AG08396 (cell line): ENCODE measurements at places on chromosomes 11 and 22.
A peak's percentile ranks its signal among the peaks of the same experiment; 100 is the strongest.

DNA sequence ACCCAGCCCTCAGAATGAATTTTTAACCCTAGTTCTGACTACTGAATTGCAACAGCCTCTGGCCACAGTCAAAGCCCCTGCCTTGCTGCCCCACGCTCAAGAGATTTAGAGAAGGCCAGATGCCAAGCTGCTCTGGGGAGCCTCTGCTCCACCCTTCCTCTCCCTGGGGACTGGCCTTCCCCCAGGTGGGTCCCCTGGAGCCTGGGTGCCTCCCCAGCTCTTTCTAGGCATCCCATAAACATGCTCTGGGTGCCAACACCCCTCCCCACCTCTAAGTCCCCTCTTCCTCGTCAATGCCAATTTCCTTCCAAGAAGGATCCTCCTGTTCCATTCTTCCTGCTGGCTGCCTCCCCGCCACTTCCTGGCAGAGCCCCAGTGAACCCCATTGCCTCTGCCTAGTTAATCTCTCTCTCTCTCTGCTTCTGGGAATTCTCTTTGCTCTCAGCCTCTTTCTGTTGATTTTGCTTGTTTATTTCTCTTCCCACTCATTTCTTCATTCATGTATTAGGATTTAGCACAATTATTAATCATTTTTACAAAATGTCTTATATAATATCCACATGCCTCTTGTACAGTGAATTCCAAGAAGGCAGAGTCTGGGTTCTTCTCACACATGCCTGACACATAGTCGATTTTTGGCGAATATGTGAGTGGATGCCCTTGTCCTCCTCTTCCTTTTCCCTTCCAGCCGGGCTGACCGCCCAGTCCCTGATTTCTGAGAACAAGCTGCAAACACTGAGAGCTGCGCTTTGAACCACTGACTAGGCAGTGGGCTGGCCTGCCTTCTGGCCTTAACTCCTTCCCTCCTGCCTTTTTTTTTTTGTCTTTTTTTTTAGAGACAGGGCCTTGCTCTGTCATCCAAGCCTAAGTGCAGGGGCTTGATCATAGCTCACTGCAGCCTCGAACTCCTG lies 17.5 kb downstream of the UQCR10 start:
- peak; percentile 35 for DNase-seq

- DNase-seq = no peak
Measured at GRCh38 chr22:47929646-47930185, 1167.3 kb downstream of the TBC1D22A start.

DNA sequence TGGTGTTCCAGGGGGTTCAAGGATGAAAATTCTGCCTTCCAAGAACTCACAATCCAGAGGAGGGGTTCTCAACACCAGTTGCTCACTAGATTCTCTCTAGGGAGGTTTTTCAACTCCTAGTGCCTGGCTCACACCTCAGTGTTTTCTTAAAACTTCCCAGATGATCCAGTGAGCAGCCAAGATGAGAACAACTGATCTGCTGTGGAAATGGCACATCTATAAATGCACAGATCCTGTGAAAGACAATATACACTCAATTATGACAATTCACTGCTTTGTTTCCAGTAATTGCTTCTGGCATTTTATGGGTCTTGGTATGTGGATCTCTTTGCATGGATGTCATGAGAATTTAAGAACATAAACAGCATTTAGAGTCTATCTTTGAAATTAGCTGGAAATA lies 45.2 kb upstream of the PRSS23 start:
- DNase-seq = no peak

DNA sequence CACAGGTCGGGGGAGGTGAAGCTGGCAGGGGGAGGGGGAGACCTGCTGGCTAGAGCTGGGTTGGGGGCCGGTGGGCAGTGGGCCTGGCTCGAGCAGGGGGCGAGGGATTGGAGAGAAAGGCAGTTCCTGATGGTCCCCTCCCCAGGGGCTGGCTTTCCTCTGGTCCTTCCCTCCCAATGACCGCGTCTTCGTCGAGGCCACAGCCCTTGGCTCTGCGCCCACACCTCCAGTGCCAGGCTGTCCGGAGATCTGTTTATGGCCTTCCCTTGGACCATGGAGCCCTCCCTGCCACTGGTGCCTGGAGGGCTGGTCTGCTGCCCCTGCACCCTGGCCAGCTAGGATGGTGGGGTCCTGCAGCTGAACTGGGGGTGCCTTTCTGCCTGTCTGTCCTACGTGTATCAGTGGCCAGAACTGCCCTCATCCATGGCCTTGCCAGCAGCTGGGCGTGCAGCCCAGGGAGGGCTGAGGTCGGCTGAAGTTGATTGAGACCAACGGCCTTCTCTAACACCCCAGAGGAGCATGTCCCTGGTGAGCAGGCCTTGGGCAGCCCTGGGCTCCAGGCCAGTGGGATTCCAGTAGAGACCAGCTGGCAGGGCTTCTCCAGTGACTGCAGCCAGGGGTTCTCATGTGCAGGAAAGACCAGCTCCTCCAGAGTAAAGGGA lies 12.3 kb downstream of the TANGO2 start:
- DNase-seq = peak; percentile 37

DNA sequence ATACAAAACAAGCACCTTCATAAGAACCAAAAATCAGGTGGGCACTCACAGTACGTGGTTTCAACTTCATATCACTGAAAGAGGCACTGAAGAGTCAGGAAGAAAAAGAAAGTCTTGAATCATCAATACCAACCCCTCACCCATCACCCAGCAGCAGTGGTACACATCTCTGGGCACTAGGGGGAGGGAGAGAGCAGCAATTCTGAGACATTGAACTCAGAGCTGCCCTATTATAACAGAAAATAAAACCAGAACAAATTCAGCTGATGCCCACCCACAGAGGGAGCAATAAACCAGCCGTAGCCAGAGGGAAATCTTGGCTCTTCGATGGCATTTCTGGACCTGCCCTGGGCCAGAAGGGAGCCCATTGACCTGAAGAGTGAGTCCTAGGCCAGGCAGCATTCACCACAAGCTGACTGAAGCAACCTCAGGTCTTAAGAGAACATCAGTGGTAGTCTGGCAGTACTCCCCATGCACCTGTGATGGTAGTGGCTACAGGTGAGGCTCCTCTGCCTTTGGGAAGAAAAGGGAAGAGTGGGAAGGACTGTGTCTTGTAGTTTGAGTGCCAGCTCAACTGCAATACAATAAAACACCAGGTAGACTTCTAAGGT lies 42.2 kb upstream of the FAM181B start:
- DNase-seq = peak; percentile 56

DNA sequence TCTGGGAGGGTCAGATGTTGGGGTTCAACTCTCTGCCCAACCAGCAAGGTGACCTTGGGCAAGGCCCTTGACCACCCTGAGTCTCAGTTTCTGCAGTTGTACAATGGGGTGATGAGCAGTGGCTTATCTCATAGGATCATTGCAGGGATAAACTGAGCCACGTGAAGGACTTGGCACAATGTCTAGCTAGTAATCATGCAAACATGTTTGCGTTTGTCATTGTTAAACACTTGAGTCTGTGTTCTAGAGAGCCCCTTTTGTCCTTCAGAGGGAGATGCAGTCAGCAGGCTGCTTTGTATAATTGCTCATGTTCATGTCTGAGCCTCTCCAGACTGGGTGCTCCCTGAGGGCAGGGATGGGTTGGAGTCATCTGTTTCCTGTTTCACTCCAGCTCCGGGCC lies 15.8 kb downstream of the CD82 start:
- no peak for DNase-seq

DNA sequence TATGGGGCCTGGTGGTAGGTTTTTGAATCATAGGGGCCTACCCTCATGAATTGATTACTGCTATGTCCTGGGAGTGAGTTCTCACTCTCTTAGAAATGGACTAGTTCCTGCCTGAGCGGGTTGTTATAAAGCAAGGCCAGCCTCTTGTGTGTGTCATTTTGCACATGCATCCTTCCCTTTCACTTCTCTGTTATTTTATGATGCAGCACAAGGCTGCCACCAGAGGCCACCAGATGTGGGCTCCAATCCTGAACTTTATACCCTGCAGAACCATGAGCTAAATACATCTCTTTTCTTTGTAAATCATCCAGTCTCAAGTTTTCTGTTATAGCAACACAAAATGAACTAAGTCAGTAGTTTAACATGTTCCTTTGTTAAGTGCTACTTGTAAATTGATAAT lies 251.4 kb downstream of the BLID start:
- DNase-seq = no peak

- DNase-seq = no peak
Measured at GRCh38 chr22:40602231-40602630, 34.3 kb downstream of the MRTFA start.

GRCh38 chr11:13699870-13700269 lies 31.4 kb downstream of the FAR1 start:
- no peak for DNase-seq

- DNase-seq = no peak
Measured at GRCh38 chr22:49799431-49800075, 28.1 kb downstream of the BRD1 start.
